ENCODE measurements at places on chromosomes 4 and X.

GRCh38 chr4:169440446-169440845 lies 169.7 kb upstream of the SH3RF1 start:
- DNase-seq = no peak

- DNase-seq = no peak
Observed at GRCh38 chr4:163815776-163816175, 321.3 kb downstream of the TMA16 start.

GRCh38 chrX:9279234-9279544 lies 185.7 kb upstream of the TBL1X start:
- no peak for DNase-seq

DNA sequence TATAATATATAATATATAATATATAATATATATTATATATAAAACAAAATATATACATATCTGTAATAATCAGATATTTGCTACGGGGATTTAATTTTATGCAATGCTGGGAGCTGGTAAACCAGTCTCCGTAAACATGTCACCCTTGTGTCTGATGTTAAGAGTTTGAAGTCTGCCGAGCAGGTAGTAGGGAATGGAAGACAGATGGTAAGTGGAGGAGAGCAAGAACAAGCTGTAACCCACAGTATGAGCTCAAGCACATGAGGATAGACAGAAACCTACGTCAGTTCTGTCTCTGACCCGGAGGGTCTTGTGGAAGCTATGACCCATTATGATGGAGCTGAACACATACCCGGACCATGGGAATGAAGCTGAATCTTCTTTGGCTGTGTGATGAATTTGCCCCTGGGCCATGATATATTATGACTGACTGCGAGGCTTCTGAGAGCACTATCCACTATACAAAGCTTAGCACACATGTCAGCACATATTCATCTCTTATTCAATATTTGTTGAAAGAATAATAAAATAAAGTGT lies 46.2 kb downstream of the TIGD2 start:
- DNase-seq = no peak

- DNase-seq = no peak
Observed at GRCh38 chrX:131288738-131289511, at the start of gene IGSF1. TSS of gene IGSF1 (minus strand) at chrX:131289306. CDS start at chrX:131286674, 2,632 bp downstream.

DNA sequence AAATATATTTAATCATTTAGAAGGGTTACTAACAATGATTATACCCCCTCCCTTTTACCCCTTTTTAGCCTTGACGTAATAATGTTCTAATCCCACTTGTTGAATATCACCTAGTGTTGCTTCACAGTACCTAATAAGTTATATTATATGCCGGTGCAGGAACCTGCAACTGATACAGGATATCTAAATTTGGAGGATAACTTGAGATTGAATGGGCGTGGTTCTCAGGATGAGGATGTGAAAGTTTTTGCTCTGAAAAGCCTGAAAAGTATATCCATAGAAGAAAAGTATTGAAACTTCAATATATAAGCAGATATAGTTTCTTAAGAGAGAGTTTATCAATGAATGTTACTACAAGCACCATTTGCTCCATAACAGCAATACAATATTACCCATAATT lies 59.8 kb downstream of the ZNF711 start:
- DNase-seq = no peak

DNA sequence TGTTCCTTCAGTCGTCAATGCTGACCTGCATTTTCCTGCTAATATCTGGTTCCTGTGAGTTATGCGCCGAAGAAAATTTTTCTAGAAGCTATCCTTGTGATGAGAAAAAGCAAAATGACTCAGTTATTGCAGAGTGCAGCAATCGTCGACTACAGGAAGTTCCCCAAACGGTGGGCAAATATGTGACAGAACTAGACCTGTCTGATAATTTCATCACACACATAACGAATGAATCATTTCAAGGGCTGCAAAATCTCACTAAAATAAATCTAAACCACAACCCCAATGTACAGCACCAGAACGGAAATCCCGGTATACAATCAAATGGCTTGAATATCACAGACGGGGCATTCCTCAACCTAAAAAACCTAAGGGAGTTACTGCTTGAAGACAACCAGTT lies 12.6 kb downstream of the TLR8 start:
- DNase-seq = no peak

DNA sequence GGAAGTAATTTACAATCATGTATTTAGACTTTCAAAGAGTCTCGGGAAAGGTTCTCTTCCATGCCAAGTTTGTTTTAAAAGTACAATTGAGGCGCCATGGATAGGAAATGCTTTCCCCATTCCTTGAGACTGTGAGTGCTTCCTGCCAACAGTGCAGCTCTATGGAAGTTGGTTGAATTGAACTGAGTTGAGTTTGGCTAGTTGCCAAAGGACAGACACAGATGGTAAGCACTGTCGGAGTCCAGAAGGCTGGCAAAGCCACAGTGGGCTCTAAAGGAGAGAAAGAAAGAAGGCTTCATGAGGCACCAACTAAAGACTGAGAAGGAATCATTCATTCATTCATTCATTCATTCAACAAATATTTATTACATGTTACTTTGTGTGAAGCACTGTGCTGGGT lies 4.3 kb upstream of the KCNE5 start:
- DNase-seq = no peak

DNA sequence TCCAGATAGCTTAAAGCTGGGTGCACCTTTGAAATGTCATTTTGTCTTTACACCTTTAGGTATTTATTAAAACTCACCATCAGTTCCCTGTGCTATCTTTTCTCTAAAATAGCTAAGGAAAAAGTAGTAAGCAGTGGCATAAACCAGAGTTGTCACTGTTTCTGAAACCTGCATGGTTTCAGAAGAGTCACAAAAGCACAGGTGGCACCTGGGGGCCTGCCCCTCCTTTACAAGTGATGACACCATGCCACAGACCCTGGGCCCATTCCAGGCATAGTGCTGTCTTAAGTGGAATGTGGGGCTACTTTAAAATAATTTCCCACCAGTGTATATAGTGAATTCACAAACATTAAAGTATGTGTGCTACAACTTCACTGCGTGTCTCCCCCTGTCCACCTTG lies 47.8 kb downstream of the DCUN1D4 start:
- DNase-seq = no peak

- DNase-seq = no peak
Observed at GRCh38 chrX:13376857-13377549, 57.1 kb upstream of the ATXN3L start.

DNA sequence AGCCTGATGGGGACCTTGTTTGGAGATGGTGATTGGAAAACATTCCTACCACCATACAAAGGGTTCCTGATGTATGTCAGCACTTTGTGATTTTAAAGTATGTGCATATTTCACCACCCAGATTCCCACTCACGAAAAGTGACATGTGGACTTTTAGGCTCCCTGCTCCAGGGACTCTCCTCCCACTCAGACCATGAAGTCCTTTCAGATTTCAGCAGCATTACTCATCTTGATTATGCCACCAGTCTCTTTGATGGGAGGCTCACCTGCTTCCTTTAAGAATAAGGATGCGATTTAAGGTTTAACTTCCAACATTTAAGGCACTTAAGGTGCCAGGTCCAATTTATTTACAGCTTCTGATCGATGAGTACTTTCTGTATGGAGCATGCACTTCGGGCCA lies 204.4 kb downstream of the PPARGC1A start:
- DNase-seq = no peak

DNA sequence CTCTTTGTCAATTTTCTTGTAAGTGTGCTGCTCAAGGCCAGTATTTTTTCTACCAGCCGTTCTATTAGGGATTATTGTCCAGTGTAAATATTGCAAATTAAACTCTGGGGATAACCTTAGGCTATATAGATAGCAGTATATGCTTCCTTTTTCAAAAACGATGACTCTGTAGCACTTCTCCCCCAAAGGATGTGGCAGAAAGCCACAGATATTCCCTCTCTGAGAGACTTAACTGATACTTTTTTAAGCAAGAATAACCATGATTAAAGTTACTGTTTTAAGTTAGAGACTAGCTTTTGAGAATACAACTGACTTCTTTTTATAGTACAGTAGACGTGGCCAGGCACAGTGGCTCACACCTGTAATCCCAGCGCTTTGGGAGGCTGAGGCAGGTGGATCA lies 130.0 kb downstream of the FHIP1A start:
- DNase-seq = no peak

DNA sequence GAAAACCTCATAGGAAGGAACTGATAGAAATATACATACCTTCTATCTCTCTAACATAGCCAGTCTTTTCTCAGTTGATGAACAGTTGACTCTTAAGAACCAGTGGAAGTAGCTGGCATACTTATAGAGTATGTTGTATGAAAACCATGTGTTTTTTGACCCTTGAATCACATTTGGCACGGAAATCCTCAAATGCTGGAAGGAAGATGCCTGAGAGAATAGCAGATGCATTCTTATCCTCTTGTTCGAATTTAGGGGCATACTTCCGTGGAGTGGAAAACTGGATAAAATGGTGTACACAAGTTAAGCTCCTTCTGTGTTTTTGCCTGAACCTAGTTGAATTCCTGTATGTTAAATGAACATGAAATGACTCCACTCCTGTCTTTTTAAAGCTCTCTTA lies 145.5 kb downstream of the PCDH7 start:
- DNase-seq = no peak

- DNase-seq = no peak
Observed at GRCh38 chrX:102846544-102847236, 90.4 kb upstream of the RAB40AL start.

DNA sequence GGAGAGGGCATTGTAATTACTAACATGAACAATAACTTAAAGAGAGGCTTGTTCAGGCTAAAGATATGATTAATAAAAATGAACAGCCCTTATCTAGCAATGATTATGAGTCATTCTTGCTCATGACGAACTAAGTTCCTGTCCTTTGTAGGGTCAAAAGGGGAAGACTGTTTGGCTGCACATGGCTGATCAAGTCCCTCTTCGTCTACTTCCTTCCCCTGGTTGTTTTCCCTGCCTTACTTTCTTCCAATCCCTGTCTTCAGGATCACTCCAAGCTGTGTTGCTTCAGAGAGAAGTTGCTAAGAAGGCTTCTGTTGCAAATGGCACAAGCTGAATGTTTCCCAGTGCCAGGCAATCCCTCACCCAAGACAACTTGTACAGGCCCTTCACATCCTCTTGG lies 115.0 kb upstream of the HS3ST1 start:
- no peak for DNase-seq

DNA sequence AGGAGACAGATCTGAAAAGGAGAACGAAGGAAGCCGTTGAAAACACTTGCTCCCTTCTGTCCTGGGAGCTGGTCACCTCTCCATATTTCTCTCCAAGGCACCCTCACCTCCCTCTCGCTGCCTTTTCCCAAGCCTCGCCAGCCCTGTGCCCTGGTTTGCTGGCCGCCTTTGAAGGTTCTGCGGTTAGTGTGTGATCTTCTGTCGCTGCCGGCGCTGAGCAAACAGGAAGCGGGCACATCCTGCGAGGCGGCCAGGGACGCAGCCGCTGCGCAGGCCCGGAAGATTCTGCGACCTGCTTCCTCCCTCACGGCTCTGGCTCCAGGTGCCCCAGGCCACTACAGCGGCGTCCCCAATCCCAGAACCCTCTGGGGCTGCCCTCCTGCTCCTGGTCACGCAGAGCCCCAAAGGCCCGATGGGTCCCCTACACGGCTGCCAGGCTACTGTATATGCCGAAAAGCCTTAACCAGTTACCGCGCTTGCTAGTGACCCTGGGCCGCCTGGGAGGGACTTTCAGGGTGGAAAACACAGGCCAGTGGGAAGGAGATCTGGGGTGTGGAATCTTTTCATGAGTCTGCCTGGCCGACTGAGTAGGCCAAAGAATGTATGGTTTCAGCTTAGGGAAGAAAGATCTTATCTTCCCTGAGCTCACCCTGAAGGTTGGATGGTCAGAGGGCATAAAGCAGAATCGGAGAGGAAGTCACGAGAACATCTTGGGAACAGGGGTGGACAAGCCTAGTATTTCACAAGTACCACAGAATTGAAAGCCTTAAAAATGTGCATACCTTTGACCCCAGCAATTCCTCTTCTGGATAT lies 2.3 kb upstream of the SASH3 start:
- DNase-seq = peak; percentile 63

- DNase-seq = no peak
Observed at GRCh38 chr4:70667740-70668535, 1.6 kb upstream of the JCHAIN start.

DNA sequence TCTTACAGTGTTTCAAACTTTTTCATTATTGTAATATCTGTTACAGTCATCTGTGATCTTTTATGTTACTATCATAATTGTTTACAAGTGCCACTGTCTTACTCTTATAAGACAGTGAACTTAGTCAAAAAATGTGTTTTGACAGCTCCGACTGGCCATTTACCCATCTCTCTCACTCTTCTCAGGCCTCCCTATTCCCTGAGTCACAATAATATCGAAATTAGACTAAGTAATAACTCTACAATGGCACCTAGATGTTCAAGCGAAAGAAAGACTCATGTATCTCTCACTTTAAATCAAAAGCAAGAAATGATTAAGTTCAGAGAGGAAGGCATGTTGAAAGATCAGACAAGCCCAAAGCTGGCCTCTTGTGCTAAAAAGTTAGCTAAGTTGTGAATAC lies 184.2 kb downstream of the CDS1 start:
- DNase-seq = no peak

GRCh38 chr4:165662341-165662740 lies 210.7 kb upstream of the TLL1 start:
- no peak for DNase-seq

DNA sequence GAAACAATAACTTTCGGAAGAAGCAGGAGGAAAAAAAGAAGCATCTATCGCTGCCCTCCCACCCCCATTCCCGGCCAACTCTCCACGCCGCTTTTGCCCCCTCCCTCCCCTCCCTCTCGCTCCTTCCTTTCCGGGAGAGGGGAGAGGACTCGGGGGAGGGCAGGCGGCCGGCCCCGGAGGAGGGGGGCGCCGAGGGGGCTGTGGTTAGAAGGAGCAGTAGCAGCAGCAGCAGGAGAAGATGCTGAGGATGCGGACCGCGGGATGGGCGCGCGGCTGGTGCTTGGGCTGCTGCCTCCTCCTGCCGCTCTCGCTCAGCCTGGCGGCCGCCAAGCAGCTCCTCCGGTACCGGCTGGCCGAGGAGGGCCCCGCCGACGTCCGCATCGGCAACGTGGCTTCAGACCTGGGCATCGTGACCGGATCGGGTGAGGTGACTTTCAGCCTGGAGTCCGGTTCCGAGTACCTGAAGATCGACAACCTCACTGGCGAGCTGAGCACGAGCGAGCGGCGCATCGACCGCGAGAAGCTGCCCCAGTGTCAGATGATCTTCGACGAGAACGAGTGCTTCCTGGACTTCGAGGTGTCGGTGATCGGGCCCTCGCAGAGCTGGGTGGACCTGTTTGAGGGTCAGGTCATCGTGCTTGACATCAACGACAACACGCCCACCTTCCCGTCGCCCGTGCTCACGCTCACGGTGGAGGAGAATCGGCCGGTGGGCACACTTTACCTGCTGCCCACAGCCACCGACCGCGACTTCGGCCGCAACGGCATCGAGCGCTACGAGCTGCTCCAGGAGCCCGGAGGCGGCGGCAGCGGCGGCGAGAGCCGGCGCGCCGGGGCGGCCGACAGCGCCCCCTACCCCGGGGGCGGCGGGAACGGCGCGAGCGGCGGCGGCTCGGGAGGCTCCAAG lies 1.3 kb downstream of the PCDH7 start:
- no peak for DNase-seq

DNA sequence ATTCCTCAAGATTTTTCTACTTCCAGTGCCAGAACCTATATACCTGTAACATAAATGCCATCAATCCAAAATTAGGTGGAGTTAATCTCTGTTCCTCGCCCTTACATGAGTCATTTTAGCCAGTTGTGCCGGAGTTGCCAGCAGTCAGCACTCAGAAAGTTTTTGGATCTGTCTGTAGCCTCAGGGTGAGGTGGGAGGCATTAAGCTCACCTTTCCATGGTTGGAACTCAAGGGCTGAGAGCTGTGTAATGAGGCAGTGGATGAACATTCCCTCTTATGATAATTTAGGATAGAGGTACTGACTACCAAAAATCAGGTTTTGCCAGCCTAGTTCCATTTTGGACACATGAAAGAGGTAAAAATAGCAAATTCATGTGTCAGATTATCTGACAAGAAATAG lies 1553.1 kb upstream of the ADGRL3 start:
- DNase-seq = no peak

Measured in activated T-helper 1 cell treated with anti-CD3 and anti-CD28 coated beads, Interleukin-2, amount 50 U/mL, for 16 hours (primary cell).